Esophagus mucosa (tissue), 1 donor: ENCODE measurements at places on chromosomes 7 and 10. TPM values are rescaled to one million over a fixed set of nuclear protein-coding genes. Genes with fewer than 3 reads are reported as not detected.

- ATAC-seq = peak; percentile 61
Observed at GRCh38 chr7:27576360-27576944, 86.2 kb downstream of the HIBADH start.

DNA sequence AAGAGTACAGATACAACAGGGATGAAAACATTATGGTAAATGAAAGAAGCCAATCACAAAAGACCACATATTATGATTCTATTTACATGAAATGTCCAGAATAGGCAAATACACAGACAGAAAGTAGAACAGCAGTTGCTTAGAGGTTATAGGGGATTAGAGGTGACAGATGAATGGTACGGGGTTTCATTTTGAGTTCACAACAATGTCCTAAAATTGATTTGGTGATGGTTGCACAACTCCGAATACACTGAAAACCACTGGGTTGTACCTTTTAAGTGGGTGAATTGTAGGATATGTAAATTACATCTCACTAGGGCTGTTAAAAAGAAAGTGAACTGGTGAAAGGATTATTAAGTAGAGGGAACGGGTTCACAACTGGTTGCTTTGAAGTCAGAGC is 76.3 kb upstream of the MRLN start:
- ATAC-seq = no peak

DNA sequence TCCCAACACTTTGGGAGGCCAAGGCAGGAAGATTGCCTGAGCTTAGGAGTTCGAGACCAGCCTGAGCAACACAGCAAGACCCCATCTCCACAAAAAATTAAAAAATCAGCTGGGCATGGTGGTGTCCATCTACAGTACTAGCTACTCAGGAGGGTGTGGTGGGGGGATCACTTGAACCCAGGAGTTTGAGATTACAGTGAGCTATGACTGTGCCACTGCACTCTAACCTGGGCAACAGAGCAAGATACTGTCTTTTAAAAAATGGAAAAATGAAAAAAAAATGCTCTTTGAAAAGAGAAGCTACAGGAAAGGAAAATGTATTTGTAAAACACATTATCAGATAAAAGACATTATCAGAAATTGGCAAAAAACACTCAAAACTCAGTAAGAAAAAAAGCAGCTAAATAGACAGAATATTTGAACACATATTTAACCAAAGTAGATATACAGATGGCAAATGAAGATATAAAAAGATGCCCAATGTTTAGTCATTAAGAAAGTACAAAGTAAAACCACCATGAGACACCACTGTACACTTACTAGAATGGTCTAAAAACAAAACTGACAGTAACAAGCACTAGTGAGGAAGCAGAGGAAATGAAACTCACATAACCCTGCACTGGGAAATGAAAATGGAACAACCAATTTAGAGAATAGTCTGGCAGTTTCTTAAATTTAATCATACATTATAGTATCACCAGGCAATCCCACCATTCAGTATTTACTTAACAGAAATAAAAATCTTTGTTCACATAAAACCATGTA is 40.5 kb downstream of the NRBF2 start:
- ATAC-seq = no peak

ANKRD26 gene
- 3.1 TPM for total RNA-seq

DNA sequence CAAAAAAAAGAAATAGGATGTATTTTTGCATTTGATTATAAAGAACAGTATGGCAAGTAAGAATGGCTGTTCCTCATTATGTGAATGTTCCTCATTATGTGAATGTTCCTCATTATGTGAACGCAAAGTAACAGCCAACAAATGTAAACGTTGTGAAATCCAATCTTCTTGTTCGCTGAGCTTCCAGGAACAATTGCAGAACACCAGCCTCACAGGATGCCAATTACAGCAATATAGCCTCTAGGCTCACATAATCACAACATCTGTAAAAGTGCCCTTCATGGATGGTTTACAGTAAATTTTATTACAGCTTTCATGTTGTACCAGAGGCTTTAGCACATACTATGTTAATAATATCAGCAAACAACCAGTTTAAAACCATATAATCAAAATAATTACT is 71.6 kb downstream of the THSD7A start:
- ATAC-seq = no peak

GRCh38 chr10:14374745-14375445 is 44.2 kb upstream of the FRMD4A start:
- no peak for ATAC-seq

- no peak for ATAC-seq
Observed at GRCh38 chr7:2737771-2738540, 50.0 kb downstream of the AMZ1 start.

- peak; percentile 50 for ATAC-seq
Observed at GRCh38 chr7:85554236-85555178, 367.7 kb upstream of the SEMA3D start.

CHAT gene
- not detected for total RNA-seq
